AG08395 (cell line): ENCODE measurements at places on chromosomes 2 and 18.

DNA sequence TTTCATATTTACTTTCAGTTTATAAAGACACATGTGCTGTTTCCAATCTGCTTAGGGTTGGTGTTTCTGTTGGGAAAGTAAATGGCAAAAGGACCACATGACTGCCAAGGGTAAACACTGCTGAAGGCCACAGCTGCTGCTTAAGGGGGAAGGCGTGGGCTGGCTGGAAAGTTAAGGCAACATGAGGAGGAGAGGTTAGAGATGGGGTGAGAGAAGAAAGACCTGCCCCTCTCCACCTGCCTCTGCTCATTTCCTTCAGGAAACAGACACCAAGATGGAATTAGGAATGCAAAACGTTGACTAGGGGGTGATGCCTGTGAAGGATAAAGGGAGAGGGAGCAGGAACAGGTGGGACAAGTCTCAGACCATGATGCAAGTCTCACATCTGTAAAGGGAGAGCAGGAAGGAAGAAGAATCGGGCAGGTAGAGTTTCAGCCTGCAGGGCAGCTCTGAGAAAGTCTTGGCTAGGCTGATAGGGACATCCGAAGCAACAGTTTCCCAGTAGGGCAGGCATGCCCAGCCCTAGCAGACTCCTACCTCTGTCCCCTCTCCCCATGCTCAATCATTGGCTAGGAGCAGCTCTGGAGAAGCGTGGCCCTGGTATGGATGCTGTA, 86.0 kb downstream of the CDC42EP3 start:
- no peak for DNase-seq

DNA sequence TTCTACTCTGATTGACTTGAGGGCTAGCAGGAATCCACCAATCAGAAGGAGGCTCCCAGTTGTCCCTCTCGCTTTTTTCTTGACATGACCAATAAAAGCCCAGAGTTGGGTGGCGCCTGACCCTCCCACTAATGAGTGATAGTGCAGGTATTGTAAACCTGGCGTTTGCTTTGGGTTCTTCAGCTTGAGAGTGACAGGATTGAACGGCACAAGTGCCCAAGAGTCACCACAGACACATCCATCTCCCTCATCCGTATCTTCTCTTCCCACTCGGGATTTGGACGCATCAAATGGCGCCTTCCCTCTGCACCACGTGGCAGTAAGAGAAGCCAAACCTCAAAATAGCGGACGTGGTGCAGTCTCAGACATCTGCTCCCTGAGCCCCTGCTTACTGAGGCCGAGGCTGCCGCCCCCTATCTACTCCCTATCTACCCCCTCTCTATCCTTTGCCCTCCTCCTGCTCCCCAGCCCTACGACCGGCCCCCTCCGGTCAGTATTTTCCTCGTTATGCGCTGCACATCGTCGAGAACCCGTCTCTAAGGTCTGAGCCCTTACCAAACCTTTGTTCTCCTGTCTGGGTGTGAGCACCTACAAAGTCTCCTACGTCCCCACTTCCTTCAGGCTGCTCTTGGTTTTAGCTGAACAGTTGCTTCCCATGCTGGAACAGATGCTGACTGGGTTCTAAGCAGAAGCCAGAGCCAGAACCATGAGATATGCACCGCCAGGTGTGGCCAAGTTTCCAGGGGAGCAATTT, 881 bp upstream of the FAM161A start:
- DNase-seq = peak; percentile 98

- no peak for DNase-seq
Observed at GRCh38 chr2:114609801-114610200, 167.4 kb downstream of the DPP10 start.

- DNase-seq = no peak
Observed at GRCh38 chr2:148282201-148282600, 261.3 kb downstream of the MBD5 start.

DNA sequence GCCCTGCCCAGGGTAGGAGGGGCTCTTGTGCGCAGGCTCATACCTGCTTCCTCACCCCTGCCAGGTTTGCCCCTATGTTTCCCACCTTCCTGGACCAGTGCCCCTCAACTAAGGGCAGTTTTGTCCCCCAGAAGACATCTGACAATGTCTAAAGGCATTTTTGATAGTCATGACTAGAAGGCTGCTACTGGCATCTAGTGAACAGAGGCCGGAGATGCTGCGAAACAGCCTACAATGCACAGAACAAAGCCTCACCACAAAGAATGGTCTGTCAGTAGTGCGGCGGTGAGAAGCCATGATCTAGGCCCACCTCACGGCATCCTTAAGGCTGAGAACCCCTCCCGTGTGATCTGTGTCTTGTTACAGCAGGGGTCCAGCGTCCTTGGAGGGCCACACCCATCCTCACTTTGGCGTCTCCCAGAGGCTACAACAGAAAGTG, 96.0 kb downstream of the TMEM17 start:
- DNase-seq = no peak

DNA sequence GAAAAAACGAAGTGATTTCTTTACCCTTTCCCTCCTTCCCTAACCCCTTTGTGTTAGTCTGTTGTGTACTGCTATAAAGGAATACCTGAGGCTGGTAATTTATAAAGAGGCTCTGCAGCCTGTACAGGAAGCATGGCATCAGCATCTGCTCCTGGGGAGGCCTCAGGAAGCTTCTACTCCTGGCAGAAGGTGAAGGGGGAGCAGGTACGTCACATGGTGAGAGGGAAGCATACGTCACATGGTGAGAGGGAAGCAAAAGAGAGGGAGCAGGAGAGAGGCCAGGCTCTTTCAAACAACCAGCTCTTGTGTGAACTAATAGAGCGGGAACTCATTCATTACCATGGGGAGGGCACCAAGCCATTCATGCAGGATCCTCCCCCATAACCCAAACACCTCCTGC, 126.2 kb downstream of the CAPN13 start:
- no peak for DNase-seq

DNA sequence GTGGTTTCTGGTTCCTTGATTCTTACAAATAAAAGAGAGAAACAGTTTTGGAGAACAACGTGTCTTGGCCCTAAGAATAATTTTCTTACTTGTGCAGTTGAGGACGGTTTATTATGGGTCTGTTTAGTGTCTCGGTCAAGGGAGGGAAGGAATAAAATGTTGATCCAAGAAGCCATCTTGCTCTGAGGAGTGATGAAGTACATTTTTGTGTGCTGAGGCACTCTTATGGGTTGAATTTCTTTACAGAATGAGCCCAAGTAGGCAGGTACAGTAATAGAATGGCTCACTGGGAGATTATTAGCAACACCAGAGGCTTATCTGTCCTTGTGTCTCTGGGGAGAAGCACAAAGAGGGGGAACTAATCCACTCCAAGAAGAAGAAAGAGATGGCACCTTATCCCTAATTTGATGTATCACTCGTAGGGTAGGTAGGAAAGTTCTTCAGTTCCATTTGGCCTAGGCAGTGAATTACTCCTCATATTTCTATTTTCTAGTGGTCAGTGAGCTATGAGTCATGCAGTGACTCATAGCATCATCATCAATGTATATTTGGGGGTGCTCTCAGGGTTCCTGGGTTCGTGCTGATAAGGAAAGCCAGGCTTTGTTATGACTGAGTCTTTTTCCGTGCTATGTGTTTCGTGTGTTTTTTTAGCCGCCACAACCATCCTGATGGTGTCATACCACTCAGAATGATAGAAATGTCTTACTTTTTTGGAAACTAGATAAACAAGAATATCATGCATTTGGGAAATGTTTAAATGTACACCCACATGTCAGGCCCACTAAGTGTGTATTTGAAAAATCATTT, 250.1 kb upstream of the CTAGE1 start:
- peak; percentile 43 for DNase-seq
